ENCODE measurements at places on chromosomes 1 and 21.

DNA sequence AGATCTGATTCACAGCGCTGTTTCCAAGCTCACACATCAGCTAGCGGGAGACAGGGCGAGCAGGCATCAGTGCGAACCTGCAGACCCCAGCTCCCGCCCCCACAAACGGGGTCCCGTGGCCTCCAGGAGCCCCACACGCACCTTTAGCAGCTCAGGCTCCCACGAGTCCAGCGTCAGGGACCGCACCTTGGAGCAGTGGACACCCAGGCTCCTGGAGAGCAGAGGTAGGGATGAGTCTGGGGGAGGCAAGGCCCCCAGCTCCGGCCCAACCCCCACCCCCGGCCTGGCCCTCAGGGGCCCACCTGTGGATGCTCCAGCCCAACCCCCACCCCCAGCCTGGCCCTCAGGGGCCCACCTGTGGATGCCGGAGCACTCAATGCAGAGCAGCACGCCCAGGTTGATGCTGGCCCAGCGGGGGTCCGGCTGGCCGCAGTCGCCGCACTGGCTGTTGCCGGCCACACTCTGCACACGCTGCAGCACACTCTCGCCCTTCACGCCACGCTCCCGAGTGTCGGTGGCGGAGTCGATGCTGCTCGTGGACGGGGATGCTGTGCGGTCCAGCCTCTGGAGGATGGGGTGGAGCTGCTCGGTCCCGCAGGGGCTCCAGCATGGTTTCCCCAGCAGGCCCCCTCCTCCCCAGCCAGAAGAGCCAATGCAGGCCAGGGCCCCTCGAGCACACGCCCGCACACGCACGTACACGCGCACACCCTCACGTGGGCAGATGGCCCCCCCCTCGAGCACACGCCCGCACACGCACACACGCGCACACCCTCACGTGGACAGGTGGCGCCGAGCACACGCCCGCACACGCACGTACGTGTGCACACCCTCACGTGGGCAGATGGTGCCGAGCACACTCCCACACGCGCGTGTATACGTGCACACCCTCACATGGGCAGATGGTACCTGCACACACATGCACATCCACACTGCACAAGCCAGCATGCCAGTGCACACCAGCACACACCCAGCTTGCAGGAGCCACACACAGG is 11.4 kb downstream of the ACAP3 start:
- no peak for DNase-seq

- DNase-seq, result no peak
Measured at GRCh38 chr1:242477944-242478343, 46.6 kb downstream of the PLD5 start.

GRCh38 chr1:244288663-244289062 is 163.0 kb downstream of the ADSS2 start:
- no peak for DNase-seq

DNA sequence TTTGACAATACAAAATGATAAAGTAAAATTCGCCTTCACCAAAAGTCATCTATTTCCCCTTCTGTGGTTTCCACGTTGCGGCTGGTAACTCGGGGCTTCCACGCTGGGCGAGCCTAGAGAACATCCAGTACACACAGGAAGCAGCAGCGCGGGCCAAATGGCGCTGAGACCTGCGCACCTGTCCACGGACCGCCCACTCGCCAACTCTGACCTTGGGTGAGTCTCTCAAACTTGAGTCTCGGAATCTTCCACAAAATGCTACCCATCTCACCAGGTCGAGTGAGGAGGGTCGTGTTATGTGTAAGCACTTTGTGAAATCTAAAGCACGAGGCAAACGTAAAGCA is 820 bp upstream of the TTF2 start:
- no peak for DNase-seq

DNA sequence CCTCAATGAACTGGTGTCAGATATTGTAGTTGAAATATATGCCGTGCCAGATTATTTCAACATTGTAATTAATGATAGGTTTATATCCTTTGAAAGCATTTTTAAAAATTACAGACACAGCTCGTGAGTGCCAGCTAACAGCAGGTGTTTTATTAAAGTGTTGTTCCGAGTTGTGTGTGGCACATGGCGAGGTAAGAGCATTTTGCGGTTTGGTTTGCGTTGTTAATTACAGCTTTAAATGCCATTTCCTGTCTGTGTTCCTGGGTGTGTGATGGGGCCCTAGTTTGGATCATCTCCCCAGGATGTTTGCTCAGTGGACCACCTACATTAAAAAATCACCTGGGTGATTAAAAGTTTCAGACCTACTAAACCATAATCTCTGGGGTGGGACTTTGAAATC is 97.4 kb downstream of the PRDM2 start:
- DNase-seq, result no peak
